Gastrocnemius medialis (tissue), 4 donors: ENCODE measurements at places on chromosomes 3 and 15.

DNA sequence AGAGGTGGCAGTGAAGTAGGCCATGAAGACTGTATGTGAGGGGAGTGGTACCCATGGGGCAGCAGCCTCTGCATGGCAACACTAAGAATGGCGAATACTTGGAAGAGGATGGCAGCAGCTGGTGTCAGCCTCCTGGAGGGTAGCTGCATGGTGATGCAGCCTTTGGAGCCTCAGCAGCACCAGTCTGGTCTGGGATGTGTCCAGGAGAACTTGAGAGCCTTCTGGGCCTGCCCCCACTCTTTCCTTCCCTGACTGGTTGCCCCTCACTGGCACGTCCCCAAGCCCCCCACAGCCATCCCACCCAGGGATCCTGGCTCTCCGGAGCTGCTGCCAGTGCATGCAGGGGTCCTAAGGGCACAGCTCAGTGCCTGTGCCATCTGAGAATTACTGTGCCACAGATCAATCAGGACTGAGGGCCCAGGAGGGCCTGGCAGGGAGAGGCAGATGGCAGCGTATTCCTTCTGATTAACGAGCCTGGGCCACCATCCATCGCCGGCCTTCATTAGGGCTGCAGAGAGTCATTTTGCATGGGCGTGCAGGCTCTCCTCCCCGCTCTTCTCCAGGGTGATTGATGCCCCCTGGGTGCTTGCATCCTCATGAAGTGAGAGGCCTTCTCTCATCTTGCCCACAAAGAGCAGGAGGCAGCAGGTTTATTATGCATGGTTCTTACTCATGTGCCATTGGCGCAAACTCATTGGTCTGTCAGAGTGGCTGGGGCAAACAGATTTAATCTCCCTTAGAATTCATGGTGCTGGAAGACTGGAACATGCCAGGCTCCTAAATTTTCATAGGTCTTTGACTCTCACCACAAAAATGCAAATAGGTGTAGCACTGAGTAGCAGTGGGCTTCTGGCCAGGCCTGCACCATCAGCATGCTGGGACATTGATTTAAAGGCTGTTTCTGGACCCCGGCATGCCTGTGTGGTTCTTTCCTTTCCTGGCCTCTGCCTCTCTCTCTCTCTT is 116.8 kb downstream of the EPHB1 start:
- no peak for DNase-seq

- no peak for DNase-seq
These were observed 9.0 kb upstream of the STRIT1 start for GRCh38 chr3:155302481-155302880.

DNA sequence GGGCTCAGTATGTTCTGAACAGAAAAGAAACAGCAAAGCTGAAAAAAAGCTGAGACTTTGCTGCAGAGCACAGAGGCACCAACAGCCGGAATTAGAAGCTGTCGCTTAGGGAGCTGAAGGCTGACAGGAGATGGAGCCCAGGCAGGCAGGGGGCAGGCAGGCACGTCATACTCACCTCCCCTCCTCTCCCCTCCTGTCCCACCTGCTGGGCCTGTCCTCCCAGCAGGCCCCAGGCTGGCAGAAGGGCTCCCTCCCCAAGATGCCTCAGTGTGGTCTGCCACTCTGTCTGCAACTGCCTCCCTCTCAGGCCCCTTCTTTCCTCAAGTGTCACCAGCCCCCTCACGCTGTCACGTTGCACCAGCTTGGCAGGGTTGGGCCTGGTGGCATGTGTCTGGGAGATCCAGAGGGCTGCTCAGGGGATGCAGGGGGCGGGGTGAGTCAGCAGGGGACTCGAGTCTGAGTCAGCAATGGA is 3.2 kb upstream of the ANKRD63 start:
- DNase-seq, result no peak

DNA sequence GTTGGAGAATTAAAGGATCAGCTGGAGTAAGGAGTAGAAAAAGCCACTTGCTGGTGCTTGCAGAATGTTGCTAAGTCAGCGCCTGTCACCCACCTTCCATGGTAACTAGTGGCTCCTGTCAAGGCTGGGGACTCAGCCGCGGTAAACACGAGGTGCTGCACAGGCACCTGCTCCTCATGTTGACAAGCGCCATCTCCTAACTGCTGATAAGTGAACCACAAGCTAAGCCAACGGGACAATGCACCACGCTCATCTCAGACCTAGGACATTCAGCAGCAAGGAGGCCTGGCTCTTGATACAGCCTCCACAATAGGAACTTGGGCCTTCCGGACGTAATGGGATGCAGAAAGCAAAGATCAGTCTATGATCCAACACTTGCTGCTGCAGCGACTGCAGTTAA is 264.4 kb downstream of the OCA2 start:
- no peak for DNase-seq

DNA sequence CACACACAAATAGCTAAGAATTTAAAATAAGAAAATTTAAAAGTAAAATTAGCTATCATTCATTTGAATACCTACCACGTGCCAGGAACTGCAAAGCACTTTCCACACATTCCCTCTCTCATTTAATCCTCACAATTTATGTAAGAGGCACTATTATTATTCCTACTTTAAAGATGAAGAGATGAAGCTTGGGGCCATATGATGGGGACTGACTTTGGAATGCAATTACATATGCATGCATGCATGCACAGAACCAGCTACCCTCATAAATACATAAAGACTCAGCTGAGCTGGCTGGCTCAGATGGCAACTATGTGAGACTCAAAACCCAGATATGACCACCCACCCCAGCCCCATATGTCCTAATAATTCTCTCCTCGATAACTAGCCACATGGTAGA is 31.7 kb upstream of the THUMPD3 start:
- DNase-seq, result no peak

GRCh38 chr3:45606003-45606402 is 11.5 kb downstream of the LIMD1 start:
- DNase-seq, result no peak

DNA sequence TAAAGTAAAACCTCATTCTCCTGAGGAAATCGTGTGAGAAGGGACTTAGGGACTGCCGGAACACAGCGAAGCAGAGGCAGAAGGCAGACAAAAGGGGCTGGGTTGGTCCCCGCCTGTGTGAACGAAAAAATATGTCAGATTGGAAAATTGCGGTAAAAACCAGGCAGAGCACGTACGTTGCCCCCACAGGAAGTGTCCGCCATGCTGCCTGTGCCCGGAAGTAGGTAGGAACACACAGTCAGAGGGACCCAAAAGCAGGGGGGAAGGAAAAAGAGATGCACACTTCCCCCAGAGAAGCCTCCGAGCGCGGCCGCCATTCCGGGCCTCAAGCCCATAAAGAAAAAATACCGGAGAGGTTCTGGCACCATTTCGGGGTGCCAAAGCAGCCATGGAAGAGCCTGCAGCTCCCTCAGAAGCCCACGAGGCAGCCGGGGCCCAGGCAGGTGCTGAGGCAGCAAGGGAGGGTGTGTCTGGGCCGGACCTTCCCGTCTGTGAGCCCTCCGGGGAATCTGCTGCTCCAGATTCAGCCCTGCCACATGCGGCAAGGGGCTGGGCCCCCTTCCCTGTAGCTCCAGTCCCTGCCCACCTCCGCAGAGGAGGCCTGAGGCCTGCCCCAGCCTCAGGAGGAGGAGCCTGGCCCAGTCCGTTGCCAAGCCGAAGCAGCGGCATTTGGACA is at the start of gene MKRN3:
MKRN3 (plus strand) TSS at position 280 of the 676 bp plus-strand sequence; CDS start at position 389, 109 bp downstream.
- DNase-seq, result peak; percentile 24

GRCh38 chr3:46356909-46357308 is 3.0 kb downstream of the CCR2 start:
- no peak for DNase-seq

- DNase-seq, result no peak
These were observed 6.7 kb downstream of the ZBTB47 start for GRCh38 chr3:42660131-42660715.

DNA sequence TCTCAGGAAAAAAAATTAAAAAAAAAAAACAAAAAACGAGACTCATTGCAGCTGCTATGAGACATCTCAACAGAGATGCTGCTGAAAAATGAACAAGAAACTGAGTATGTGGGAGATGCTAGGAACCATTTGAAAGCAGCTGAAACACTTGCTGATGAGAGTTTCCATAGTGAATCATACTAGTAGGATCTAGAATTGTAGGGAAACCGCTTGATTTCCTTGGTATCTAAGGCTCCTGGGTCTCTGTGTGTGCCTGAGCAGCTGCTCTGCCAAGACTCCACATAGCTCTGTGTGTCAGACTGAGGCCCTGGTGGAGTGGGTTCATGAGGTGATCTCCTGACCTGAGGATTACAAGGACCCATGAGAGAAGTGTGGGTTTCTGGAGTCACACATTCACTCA is 313.4 kb upstream of the NECTIN3 start:
- DNase-seq, result no peak

- no peak for DNase-seq
These were observed 106.0 kb downstream of the MAP4 start for GRCh38 chr3:47910233-47910632.

DNA sequence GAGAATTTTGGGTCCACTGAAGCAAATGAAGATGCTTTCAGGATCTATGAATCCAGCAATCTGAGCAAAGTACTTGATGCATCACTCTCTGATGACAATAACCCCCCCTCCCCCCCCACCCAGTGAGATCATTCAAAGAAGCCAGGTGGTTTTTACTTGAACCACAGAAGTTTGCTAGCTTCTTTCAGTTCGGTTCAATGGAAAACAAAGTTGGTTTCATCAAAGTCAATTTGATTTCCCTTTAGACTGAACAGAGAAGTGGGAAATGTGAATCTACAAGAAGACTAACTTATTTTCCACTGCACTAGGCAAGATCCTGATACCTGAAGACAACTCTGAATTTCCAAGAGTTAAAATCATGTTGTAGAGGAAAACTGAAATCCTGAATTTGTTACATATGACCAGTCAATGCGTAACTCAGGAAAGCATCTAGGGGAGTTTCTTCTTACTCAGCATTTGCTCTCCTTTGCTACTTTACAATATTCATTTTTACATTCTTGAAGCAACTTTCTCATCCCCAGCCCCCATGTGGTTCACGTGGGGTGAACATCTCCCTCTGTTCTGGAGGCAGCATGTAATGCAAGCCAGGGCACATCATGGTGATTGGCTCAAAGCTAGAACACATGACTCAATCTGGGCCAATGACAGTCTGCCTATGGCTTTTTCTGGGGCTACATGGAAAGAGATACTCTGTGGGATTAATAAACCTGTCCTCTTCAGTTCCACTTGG is 572.6 kb downstream of the FOXP1 start:
- DNase-seq, result no peak

GRCh38 chr3:29331456-29332194 is 50.8 kb downstream of the RBMS3 start:
- no peak for DNase-seq

GRCh38 chr15:43316016-43316970 is 14.1 kb downstream of the LCMT2 start:
- no peak for DNase-seq

- peak; percentile 60 for DNase-seq
These were observed 3.2 kb downstream of the PTPRG start for GRCh38 chr3:61564395-61565059.

DNA sequence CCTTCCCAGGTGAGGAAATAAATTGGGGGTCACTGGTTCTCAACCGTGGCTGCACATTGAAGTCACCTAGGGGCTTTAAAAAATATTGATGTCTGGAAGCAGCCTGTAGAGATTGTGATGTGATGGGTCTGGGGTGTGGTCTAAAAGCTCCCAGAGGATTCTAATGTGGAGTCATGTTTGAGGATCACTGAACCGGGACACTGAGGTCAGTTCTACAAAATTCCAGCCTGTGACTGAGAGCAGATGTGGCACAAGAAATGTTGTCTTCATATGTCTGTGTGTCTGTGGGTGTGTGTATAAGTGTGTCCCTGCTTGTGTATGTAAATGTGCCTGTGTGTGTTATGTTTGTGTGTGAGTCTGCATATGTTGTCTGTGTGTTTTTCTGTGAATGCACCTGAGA is 79.9 kb downstream of the TLE3 start:
- DNase-seq, result no peak

- no peak for DNase-seq
These were observed 11.2 kb downstream of the TGM4 start for GRCh38 chr3:44885618-44886017.

GRCh38 chr15:31296646-31297574 is 29.7 kb upstream of the KLF13 start:
- peak; percentile 11 for DNase-seq

GRCh38 chr3:24730173-24730572 is 235.5 kb upstream of the THRB start:
- no peak for DNase-seq

DNA sequence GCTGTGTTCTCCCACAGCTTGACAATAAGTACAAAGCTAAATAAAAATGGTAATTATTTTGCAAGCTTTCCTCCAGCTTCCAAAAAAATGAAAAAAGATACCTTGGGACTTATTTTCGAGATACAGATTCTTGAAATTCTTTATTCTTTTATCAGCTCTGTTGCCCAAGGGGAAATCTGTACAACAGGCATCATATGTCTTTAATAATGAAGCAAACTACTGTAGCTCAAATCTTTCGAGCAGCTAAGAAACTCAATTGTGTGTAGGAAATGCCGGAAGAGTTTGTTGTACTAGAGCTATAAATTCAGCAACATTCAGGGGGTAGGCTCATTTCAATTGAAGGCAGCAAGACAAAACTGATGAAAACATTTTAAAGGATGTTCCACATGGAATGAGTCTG is 297.7 kb downstream of the GBE1 start:
- DNase-seq, result no peak

GRCh38 chr3:157129803-157130466 is 30.0 kb downstream of the CCNL1 start:
- no peak for DNase-seq

DNA sequence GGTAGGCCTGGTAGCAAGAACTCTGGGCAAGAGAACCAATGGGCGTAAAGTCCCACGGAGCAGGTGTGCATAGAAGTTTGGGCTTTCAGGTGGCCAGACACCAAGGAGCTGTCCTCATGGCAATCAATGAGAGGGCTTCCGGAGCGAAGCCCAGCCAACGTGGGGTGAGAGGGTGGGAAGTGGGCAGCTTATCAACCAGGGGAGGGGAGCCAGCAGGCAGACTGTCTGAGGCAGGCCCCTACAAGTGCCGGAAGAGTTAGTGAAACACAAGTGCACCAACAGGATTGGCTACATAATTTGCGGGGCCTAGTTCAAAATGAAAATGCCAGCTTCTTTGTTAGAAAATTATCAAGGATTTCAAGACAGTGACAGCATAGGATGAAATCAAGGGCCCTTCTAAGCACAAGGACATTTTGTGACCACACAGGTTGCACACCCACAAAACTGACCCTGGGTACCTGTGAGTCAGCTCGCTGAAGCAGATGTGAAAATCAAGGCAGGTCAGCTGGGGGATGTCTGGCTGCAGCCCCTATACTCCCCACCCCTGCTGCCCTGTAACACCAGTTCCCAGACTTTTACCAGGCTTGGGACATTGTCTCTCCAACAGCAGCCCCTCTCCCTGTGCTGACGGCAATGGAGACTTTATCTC is 102.1 kb upstream of the ETV5 start:
- DNase-seq, result no peak

DNA sequence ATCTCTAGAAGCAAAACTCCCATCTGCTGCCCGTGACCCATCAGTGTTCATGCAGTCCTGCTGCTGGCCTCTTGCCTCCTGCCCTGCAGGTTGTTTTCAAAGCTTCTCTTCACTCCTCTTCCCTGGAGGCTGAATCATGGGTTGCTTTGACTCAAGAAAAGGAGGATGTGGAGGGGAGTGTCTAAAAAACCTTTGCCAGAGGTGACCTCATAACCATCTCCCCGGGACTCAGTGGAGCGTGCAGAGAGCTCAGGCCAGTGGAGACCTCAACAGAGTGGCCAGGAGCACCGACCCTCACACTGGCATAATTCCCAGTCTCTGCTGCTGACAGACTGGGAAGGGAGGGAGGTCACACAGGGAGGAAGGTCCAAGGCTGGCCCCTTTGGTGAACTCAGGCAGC is 60.9 kb upstream of the ITGA11 start:
- peak; percentile 53 for DNase-seq
